ENCODE measurements at places on chromosomes 2 and 18.
A peak's percentile ranks its signal among the peaks of the same experiment; 100 is the strongest.

DNA sequence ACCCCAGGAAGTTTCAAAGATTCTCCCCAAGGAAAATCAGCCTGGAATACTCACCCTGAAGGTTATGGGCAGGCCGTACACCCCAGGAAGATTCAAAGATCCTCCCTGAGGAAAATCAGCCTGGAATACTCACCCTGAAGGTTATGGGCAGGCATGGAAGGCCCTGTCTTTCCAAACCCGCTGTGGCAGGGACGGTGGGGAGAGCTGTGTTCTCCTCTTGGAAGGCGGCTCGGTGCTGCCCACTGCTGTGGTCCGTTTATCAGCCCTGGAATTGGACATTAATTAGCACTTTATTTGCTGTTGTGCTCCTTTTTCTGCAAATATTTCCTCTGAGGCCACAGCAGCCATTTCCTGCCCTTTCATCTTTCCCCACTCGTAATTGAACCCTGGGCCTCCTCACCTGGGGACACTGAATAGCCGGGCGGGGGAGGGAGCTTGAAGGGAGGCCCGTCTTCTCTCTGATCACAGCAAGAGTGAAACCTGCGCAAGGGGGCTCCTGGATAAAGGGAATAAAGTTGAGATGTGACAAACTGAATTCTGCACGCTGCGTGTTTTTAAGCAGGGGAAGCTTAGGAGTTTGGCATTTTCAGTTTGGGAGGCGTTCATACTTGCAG is 308.7 kb upstream of the SALL3 start:
- no peak for DNase-seq
- peak overlapping the region; percentile 40 for H3K27ac ChIP-seq
- H3K36me3 ChIP-seq = no peaks in the 10 kb centered on the region
- no peaks in the 10 kb centered on the region for H3K27me3 ChIP-seq

DNA sequence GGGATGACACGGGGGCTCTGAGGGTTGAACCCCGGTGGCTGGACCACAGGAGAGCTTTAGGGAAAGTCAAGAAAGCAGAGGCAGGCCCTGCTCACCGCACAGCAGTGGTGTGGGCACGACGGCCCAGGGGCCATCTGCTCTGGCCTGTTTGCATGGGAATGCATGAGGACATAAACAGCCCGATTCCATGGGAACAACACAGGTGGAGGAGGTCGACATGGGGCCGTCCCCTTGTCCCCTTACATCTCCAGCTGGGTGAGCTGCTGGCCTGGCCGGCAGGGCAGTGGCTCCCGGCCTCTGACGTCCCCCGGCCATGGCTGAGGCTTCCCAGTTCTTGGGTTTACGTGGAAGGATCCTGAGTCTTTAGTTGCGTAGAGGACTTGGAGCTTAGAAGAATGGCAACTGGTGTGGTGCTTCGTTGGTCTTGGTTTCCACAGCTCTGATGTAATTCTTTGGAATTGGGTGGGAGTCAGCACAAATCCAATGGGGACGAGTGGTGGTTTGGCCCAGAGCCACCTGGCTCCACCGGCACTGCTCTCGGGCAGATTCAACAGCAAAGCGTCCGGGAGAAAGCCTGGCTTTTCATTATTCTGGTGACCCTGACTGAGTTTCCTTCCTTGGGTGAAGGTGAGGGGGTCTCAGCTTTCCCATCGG is 98.3 kb upstream of the HDAC4 start:
- H3K27ac ChIP-seq = no peak overlapping the region
- H3K4me1 ChIP-seq = no peaks in the 10 kb centered on the region
- H3K4me3 ChIP-seq = no peak overlapping the region
- DNase-seq = no peak
- peaks cover 13% of the 10 kb centered on the region for H3K27me3 ChIP-seq

GRCh38 chr2:197358931-197359330 is 48.4 kb upstream of the ANKRD44 start:
- peak overlapping the region; percentile 37 for H3K27ac ChIP-seq
- H3K36me3 ChIP-seq = no peaks in the 10 kb centered on the region
- H3K4me1 ChIP-seq = peaks cover 14% of the 10 kb centered on the region
- no peak overlapping the region for H3K4me3 ChIP-seq

- H3K36me3 ChIP-seq = no peaks in the 10 kb centered on the region
- H3K4me1 ChIP-seq = no peaks in the 10 kb centered on the region
- no peaks in the 10 kb centered on the region for H3K27me3 ChIP-seq
Measured at GRCh38 chr2:36373149-36373926, 17.8 kb downstream of the CRIM1 start.

DNA sequence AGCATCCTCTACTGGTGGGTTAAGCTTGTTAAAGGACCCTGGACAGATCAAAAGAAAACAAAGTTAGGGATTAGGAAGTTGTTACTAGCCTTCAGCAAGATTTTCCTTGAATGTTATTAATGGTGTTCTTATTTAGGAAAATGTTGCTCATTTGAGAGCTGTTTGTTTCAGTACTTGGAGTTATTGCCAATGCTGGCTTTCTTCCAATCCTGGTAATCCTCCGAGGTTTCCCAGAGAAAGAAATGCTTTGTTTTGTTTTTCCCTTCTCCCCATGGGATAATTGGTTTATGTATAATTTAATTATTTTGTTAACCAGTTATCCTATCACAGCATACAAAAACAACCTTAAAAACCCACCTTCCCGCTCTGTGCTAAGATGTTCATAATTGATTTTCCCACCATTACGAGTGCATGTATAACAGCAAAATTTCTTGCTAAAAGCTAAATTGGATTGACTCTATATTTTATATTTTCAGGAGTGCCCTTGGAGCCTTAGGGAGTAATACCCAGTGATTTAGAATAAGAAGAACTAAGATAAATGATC is 79.8 kb downstream of the MGAT5 start:
- no peak overlapping the region for H3K27ac ChIP-seq
- H3K4me1 ChIP-seq = peaks cover 2% of the 10 kb centered on the region
- H3K4me3 ChIP-seq = no peak overlapping the region
- H3K36me3 ChIP-seq = peaks cover 36% of the 10 kb centered on the region
- no peaks in the 10 kb centered on the region for H3K27me3 ChIP-seq

GRCh38 chr2:168530982-168531622 is 75.0 kb downstream of the CERS6 start:
- no peak overlapping the region for H3K4me3 ChIP-seq
- DNase-seq = no peak
- peaks cover 75% of the 10 kb centered on the region for H3K4me1 ChIP-seq
- H3K27me3 ChIP-seq = no peaks in the 10 kb centered on the region

DNA sequence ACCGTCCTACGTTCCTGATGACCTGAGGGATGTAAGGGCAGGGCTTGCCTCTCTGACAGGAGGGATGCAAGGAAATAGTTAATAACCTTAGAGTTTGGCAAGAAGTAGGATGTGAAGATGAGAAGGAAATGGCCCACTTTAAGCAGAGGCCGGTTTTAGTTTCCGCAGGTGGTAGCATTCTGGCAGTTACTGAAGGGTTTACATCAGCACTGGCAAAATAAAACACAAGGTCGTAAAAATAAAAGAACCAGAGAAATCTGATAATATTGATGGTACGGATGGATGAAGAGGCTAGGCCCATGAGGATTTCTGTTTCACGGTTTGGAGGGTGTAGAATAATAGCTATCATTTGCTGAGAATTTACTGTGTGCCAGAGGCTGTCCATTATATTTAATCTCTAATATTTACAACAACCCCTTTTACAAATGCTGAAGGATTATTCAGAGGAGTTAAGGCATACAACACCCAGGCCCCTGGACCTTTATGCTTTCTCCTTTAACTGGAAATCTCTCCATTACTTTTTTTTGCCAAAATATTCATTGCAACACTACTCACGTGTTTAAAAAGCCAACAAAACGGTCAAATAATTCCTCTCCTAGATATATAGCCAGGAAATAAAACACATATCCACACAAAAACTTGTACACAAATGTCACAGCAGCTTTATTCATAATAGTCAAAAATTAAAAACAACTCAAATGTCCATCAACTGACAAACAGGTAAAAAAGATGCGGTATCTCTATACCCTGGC is 28.5 kb downstream of the DAPL1 start:
- no peak for DNase-seq
- no peaks in the 10 kb centered on the region for H3K4me1 ChIP-seq
- no peak overlapping the region for H3K4me3 ChIP-seq
- H3K27me3 ChIP-seq = peaks cover 1% of the 10 kb centered on the region
- no peaks in the 10 kb centered on the region for H3K36me3 ChIP-seq

- H3K36me3 ChIP-seq = peaks cover 74% of the 10 kb centered on the region
- no peaks in the 10 kb centered on the region for H3K27me3 ChIP-seq
- DNase-seq = no peak
- no peak overlapping the region for H3K27ac ChIP-seq
- peaks cover 8% of the 10 kb centered on the region for H3K4me1 ChIP-seq
Measured at GRCh38 chr2:168767258-168767657, 35.2 kb upstream of the NOSTRIN start.

DNA sequence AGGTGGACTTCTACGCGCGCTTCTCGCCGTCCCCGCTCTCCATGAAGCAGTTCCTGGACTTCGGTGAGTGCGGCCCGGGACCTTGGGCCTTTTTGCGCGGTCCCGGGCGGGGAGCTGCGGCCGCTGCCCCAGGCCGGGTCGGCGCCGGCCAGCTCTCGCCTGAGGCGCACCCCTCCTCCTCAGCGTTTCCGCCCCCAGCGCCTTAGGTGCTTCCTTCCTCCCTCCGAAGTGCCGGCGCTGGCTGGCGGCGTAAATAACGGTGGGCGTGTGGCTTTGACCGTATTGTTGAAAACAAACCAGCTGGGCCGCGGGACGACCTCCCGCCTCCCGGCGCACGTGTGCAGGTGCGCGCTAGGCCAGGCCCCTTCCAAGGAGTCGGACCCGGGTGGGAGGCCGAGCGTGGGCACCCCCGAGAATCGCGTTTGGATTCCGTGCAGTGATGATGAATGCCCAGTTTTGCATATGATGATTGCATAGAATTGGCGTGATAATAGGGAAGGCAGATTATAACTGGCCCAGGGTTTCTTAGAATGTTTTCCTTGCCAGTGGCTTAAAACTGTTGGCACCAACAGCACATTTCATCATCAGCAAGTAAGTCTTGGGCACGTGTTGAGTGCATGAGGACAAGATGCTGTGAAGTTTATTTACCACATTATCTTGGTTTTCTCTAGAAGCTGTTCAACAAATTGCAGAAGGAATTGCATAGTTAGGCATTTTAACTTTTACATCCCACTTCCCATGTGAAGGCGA is 569 bp downstream of the PDK1 start:
- H3K27me3 ChIP-seq = no peaks in the 10 kb centered on the region
- peaks cover 63% of the 10 kb centered on the region for H3K4me1 ChIP-seq
- peak overlapping the region; percentile 91 for H3K27ac ChIP-seq
- peak; percentile 47 for DNase-seq
- peak overlapping the region; percentile 96 for H3K4me3 ChIP-seq

GRCh38 chr2:163849756-163850435 is 114.1 kb upstream of the FIGN start:
- H3K4me1 ChIP-seq = no peaks in the 10 kb centered on the region
- H3K4me3 ChIP-seq = no peak overlapping the region
- H3K36me3 ChIP-seq = no peaks in the 10 kb centered on the region
- DNase-seq = no peak
- H3K27me3 ChIP-seq = no peaks in the 10 kb centered on the region

GRCh38 chr2:119749477-119750012 is 10.2 kb upstream of the PTPN4 start:
- no peak for DNase-seq
- H3K4me1 ChIP-seq = no peaks in the 10 kb centered on the region
- H3K27me3 ChIP-seq = peaks cover 9% of the 10 kb centered on the region
- no peak overlapping the region for H3K27ac ChIP-seq

DNA sequence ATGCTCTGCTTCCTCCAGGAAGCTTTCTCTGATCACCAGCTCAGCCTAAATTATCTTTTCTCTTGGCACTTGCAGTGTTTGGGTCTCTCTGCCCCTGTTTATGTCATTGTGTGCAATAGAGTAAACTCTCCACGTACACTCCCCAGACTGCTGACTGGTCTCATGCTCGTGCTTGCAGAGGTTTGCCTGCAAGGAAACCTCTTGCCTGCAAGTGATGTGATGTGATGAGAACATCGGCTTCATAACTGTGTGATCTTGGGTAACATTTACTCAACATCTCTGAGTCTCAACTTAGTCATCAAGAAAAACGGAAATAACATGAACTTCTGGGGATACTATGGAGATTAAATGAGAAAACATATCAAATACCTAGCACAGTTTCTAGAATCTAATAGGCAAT is 92.3 kb downstream of the BIN1 start:
- no peak for DNase-seq
- H3K4me3 ChIP-seq = no peak overlapping the region
- peaks cover 36% of the 10 kb centered on the region for H3K27me3 ChIP-seq
- peak overlapping the region; percentile 68 for H3K27ac ChIP-seq
- no peaks in the 10 kb centered on the region for H3K4me1 ChIP-seq

DNA sequence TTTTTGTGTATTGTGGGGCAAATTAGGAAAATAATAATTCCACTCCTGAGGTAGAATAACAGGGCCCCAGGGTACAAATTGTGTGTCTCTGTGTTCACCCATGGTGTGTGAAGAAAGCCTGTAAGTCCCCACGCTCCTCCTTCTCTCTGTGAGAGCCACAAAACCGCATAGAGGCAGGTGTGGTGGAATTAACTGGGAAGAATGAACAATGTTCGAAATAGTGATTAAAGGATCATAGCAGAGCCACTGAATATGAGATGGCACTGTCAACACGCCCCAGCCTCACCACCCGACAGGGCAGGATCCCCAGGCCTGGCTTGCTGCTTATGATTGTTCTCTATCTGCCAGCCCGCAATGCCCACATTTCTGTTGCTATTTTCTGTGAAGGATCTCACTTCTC is 14.1 kb downstream of the IL1RN start:
- no peaks in the 10 kb centered on the region for H3K27me3 ChIP-seq
- H3K27ac ChIP-seq = no peak overlapping the region
- no peak overlapping the region for H3K4me3 ChIP-seq
- H3K36me3 ChIP-seq = no peaks in the 10 kb centered on the region

Data from naive thymus-derived CD8-positive, alpha-beta T cell (primary cell).